ENCODE measurements at places on chromosomes 16 and 17.

DNA sequence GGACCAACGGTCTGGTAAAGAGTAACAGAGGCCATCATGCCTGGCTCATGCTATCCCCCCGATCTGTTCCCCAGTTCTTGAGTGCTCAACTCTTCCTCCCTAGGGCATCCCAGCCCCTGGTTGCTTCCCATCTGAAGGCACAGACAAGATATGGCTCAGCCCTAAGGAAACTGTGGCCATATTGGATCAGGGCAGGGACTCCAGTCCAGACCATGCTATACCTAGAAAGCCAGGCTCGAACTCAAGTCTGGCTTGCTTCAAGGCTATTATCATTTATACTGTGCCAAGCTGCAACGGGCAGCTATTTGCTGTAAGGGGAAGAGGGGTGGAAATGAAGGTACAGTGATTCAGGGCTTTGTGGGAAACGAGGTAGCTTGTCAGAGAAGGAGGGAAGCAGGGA, 2.8 kb downstream of the UBTF start:
- no peak for DNase-seq

DNA sequence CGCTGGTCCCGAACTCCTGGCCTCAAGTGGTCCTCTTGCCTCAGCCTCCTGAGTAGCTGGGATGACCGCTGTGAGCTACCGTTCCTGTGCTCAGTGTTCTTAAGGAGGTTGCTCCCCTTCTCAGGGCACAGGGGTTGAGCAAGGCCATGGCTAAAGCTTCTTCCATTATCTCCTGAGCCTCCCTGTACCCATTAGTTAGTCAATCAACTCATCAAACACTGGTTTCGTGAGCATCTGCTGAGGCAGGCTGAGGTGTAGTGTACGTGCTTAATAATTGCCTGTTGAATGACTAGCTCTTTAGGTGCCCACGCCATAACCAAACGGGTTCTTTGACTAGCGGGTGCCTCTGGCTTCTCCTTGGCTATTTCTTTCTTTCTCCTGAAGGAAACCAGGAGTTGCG, 11.7 kb downstream of the SGCA start:
- peak; percentile 33 for DNase-seq

GRCh38 chr16:53949715-53950410, 245.9 kb downstream of the FTO start:
- no peak for DNase-seq

DNA sequence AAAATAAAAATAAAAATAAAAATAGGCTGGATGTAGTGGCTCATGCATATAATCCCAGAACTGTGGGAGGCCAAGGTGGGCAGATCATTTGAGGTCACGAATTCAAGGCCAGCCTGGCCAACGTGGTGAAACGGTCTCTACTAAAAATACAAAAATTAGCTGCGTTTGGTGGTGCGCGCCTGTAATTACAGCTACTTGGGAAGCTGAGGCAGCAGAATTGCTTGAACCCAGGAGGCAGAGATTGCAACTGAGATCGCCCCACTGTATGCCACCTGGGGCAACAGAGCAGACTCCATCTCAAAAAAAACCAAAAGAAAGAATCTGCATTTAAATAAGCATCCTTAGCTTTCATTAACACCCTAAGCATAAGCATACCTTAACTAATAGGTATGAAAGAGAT, 33.8 kb downstream of the YWHAE start:
- no peak for DNase-seq

- DNase-seq: peak; percentile 22
Measured at GRCh38 chr16:17377360-17378324, 93.1 kb downstream of the XYLT1 start.

DNA sequence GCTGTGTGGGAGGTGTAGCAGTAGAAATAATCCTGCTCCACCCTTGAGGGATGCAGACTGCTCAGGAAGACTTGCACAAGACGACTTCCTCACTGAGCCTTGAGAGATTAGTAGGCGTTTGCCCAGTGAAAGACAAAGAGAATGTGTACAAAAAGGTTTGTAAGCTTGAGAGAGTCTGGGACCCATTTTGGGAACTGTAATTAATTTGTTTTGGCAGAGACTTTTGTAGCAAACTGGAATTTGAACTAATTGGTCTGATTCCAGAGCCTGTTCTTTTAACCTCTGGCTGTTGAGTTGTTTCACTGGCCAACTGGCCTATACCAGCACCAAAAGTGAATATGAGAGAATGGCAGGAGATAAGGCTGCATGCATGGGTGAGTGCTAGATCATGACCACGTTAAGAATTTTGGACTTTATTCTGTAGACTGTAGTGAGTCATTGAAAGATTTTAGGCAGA, 75.5 kb downstream of the AATF start:
- DNase-seq: no peak

- no peak for DNase-seq
Measured at GRCh38 chr16:68031951-68032350, 8.9 kb downstream of the DUS2 start.

DNA sequence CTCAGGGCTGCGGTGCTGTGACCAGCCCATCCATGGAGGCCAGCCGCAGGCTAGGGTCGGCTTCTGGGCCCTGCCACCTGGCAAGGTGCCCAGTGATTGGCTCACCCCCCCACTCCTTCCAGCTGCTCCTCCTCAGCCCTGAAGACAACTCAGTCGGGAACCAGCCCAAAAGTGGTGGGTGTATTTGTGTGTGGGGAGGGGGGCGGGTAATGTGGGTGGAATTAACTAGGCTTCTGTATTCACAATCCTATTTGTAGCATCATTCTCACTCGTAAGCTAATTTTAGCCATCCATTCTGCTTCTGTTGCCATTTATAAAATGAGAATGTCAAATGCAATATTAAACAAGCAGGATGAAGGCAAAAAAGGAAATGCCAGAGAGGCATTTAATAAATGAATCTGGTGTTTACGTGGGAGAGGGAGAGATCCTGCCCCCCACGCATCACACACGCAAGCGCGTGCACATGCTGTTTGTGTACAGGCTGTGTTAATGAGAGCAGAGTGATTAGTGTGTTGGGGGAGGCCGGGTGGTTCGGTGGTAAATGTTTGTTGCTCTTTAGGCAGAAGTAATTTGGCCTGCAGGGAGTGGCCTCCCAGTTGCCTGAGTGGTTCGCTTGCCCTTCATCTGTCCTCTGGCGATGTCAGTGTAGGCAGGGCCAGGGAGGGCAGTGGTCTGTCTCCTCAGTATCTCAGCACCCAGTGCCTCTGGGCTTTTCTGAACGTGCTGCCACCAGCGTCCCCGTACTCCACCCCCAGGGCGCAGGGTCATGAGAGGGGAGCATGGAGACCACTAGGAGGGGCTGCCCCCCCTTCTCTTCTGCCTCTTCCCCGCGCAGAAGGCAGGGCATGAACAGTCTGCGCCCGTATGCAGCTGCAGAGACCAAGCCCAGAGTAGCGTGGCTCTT, 140.1 kb downstream of the CCDC182 start:
- no peak for DNase-seq

GRCh38 chr16:88705801-88706228, 393 bp downstream of the RNF166 start:
- no peak for DNase-seq

DNA sequence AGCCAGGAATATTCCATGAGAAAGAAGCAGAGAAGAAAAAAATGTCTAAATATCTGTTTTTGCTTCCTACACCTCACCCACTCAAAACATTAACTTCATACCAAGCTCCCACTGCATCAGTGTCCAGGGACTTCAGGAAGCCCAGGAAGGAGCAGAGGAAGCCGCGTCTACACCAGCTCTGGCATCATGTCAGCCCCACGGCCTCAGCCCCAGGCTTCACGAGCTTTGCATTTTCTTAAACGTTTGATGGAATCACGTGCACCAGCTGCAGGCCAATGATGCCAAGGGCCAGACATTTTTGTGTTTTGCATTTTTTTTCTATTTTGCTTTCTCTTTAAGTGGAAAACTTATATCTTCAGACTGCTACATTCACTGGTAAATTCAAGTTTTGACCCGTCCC, 48.6 kb downstream of the CDRT4 start:
- DNase-seq: no peak

DNA sequence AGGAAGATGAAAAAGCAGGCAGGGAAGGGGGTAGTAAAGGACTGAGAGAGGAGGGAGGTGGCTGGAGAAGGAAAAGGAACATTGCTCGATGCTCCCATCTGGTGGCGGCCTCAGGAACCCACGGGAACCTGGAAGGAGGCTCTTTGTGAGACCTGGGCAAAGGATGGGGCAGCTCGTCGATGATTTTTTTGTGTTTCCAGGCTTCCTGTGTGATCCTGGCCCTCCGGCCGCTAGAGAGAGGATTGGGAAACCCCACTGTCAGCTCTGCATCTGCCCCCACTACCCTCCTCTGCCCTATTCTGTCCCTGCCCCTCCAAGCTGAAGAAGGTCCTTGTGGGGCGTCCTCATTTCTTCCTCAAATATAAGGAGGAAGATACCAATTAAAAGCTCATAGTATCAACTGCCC, 6.6 kb downstream of the WFIKKN2 start:
- DNase-seq: peak; percentile 60

- no peak for DNase-seq
Measured at GRCh38 chr17:20281860-20282259, 185.5 kb downstream of the LGALS9B start.

DNA sequence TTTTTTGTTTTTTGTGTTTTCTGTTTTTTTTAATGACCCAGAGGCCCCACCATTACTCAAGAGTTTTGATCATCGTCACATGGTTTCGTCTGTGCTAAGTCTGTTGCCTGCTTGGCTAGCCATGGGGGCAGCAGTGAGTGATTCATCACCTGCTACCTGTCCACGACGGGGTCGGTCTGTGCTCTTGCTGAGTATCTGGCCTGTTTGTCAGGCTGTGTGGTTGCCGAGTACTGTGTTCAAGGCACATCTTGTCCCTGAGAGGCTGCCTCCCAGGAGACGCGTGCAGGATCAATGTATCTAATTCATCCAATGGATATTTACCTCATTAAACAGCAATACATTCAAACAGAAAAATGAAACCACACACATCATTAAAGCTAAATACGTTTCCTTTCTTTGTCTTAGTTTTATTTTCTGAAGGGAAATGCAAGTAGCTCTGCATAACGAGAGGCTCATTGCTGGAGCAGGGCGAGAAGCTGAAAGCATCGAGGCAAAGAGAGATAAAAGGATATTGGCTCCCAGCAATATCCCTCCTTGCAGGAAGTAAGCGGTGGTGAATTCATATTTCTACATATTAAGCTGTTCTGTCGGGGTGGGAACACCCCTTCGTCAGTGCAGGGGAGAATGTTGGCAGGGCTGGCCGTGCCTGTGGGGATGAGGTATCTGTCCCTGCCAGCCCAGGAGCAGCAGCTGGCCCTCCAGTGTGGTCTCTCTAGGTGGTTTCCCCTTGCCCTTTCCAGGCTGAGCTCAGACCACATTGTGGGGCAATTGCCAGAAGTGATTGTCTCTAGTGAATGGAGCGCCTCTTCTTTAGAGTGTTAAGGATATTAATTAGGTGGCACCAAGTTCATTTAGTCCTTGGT, 166.2 kb upstream of the ASIC2 start:
- DNase-seq: no peak

- DNase-seq: no peak
Measured at GRCh38 chr17:45276031-45276430, 14.1 kb upstream of the SPATA32 start.

GRCh38 chr17:80910043-80910442, 81.6 kb upstream of the CHMP6 start:
- DNase-seq: no peak

- DNase-seq: no peak
Measured at GRCh38 chr17:37742762-37743611, 1.9 kb downstream of the HNF1B start.

DNA sequence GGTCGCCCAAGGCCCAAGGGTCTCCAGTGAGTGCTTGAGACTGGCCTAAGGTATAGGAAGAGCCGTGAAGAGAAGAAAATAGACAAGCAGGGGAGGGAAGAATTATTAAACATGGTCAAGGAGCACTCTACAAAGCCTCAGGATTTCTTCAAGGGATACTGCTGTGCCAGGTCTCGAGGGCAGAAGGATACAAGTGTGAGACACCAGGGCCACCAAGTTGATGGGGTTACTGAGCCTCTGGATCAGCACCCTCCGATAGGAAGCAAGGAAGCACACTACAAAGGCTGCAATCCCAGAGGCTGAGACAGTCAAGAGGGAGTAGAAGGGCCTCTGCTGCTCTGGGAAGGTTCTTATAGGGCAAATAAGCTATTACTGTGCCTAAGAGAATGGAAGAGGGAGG, 6.5 kb downstream of the SUPT4H1 start:
- DNase-seq: no peak

GRCh38 chr16:50025537-50025931, 509 bp downstream of the CNEP1R1 start:
- DNase-seq: peak; percentile 12

- DNase-seq: no peak
Measured at GRCh38 chr17:77894126-77894956, 64.2 kb upstream of the TNRC6C start.

GRCh38 chr17:48993951-48994350, 3.2 kb upstream of the IGF2BP1 start:
- no peak for DNase-seq

- DNase-seq: no peak
Measured at GRCh38 chr16:26952411-26952810, 114.3 kb upstream of the C16orf82 start.

GRCh38 chr16:49644145-49644463, 211.8 kb downstream of the ZNF423 start:
- no peak for DNase-seq

GRCh38 chr17:36934144-36934691, 3.1 kb upstream of the LHX1 start:
- DNase-seq: no peak

GRCh38 chr16:57803134-57803990, 1.1 kb upstream of the KIFC3 start:
- DNase-seq: no peak

GRCh38 chr17:7610641-7611040, 4.1 kb downstream of the FXR2 start:
- no peak for DNase-seq

DNA sequence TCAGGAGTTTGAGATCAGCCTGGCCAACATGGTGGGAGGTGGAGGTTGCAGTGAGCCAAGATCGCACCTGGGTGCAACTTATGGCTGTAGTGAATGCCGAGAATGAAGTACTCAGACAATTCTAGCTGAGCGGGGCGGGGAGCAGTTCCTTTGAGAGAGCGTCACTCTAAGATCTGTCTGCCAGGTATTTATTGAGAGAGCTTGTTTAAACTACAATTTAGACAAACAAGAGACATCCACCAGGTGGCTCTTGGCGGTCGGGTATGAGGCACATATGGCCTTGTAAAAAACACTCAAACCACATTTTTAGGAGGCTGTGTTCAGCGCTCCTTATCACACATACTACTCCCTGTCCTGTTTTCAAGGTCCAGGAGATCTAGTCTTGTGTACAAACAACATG, 40.6 kb upstream of the CDH1 start:
- DNase-seq: no peak

GRCh38 chr17:40695874-40696472, 7.6 kb downstream of the KRT24 start:
- no peak for DNase-seq

GRCh38 chr17:2058586-2059546, 4.0 kb downstream of the HIC1 start:
- peak; percentile 63 for DNase-seq

DNA sequence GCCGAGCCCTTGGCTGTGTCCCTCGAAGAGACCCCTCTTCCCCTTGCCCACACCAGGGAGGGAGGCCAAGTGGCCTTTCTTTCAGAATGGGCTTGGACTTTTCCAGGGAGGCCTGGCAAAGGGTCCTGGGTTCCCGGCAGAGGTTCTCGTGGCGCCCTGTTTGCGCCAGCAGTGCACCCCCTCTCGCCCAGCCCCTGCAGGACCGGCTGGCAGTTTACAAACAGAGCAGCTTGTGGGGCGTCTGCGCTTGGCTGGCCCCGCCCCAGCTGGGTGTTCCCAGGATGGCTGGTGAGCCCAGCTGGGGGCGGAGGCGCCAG, 137.8 kb upstream of the CIBAR2 start:
- DNase-seq: no peak
